ENCODE measurements at places on chromosomes 11 and 22. TPM values are rescaled to one million over a fixed set of nuclear protein-coding genes. Genes with fewer than 3 reads are reported as not detected.

Gene ZNF215
- 0.57 TPM for total RNA-seq

Gene B3GAT1
- 0.24 TPM for total RNA-seq

Gene PACS1
- total RNA-seq, result 82.0 TPM

Gene GPHA2
- total RNA-seq, result not detected

Gene ART1
- not detected for total RNA-seq

Gene RNF141
- total RNA-seq, result 18.7 TPM

Gene PIK3C2A
- total RNA-seq, result 21.2 TPM

Gene RHOD
- total RNA-seq, result 0.87 TPM

Gene GTSE1
- total RNA-seq, result 42.6 TPM

Gene HTR3A
- not detected for total RNA-seq

Gene SLC17A6
- total RNA-seq, result not detected

- H3K4me1 ChIP-seq, result peaks cover 4% of the 10 kb centered on the region
- H3K36me3 ChIP-seq, result no peaks in the 10 kb centered on the region
- no peaks in the 10 kb centered on the region for H3K27me3 ChIP-seq
- no peak overlapping the region for H3K4me3 ChIP-seq
- no peak overlapping the region for H3K27ac ChIP-seq
- DNase-seq, result no peak
Measured at GRCh38 chr11:123111465-123111864, 49.5 kb upstream of the HSPA8 start.

GRCh38 chr11:112163875-112164685 lies at the start of gene IL18:
IL18 (minus strand) TSS chr11:112164094; CDS start chr11:112155053, 9,041 bp downstream.
- no peak within 1 kb of the TSS for H3K4me3 ChIP-seq
- no peaks in the 10 kb centered on the region for H3K4me1 ChIP-seq
- H3K27me3 ChIP-seq, result peaks cover 18% of the 10 kb centered on the region
- no peak within 1 kb of the TSS for H3K27ac ChIP-seq

DNA sequence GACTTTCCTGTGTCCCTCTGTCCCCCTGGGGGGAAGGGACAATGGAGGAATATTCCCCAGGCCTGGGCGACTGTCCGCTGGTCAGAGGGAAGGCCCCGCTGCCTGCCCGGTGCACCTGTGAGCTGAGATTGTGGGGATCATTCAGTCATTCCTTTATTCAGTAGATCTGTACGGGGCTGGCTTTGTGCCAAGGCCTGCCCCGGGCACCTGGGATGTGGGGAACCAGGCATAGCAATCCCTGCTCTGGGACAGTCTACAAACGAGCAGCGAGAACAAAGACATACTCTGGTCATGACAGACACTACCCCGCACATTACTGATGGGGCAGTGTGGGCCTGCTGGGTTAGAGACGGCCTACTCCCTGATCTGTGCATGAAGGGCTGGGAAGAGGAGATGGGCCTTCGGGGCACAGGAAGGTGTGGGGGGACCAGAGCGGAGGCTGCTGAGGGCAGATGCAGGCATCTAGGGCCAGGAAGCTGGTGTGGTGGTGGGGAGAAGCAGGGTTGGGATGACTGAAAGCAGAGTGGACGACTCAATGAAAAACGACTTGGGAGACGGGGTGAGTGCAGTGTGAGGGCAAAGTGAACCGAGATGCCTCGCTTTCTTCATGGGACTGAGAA lies 1.8 kb upstream of the MYO7A start:
- no peak overlapping the region for H3K27ac ChIP-seq
- no peak overlapping the region for H3K4me3 ChIP-seq
- peaks cover 5% of the 10 kb centered on the region for H3K4me1 ChIP-seq
- H3K27me3 ChIP-seq, result peaks cover 2% of the 10 kb centered on the region

DNA sequence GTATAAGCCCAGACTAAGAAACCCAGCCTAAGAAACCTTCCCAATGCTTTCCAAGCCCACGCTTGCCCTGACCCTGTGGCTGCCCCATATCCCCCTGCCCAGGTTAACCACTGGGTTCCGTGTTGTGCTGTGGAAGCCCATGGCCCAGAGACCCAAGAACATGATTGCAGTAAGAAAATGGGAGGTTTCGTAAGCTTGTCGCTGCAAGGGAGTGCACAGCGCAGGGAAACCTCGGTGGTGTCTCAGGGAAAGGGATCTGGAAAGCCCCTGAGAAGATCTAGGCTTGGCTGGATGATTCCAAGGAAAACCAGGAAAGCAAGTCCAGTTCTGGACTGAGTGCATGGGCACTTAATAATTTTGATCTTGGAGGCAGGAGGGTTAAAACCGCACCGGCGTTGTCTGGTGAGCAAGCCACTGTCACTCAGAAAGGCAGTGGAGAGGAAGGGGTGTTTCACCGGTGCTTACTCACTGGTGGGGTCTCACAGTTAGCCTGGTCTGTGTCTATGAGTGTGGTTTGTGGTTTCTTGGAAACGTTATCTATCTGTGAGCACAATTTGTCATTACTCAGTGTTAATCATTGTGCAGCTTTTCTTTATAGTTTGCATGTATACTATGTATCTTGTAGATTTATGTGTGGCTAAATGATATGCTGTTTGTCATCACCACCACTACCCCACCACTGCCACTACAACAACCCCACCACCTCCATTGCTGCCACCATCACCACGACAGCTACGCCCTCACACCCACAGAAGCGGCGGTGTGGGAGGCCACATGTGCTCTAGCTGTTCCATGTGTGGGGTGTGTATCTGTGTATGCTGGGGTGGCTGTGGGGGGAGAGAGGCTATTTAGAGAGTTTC lies 53.3 kb upstream of the PRDM11 start:
- no peak overlapping the region for H3K27ac ChIP-seq
- H3K36me3 ChIP-seq, result no peaks in the 10 kb centered on the region
- H3K4me1 ChIP-seq, result peaks cover 13% of the 10 kb centered on the region
- DNase-seq, result peak; percentile 41

DNA sequence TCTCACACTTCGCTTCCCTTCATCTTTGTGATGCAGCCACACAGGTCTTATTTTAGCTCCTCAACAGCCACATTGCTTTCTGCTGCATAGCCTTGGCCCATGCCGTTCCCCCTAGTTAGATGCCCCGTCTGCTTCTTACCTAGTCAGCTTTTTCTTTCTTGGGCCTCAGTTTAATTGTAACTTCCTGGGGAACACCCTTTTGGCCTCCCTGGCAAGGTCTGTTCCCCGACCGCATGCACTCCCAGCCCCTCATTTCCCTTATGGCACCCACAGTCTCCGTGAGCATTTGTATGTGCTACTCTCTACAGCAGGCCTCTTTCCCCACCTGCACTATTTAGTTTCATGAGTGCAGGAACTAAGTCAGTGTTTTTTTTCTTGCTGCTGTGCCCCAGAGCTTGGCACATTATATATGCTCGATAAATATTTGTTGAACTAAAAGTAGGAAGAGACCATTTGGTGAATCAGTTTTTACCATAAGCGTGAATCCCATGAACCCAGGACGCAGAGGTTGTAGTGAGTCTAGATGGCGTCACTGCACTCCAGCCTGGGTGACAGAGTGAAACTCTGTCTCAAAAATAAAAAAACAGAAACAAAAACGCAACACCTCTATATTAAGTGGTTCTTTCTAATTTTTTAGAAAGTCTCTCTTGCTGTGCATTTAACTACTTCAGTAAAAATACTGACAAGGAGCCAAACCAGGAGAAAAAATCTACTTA lies 38.5 kb downstream of the TNRC6B start:
- no peaks in the 10 kb centered on the region for H3K36me3 ChIP-seq
- H3K4me1 ChIP-seq, result peaks cover 78% of the 10 kb centered on the region
- peak; percentile 51 for DNase-seq
- no peaks in the 10 kb centered on the region for H3K27me3 ChIP-seq
- H3K4me3 ChIP-seq, result peak overlapping the region; percentile 61
- H3K27ac ChIP-seq, result peak overlapping the region; percentile 93

DNA sequence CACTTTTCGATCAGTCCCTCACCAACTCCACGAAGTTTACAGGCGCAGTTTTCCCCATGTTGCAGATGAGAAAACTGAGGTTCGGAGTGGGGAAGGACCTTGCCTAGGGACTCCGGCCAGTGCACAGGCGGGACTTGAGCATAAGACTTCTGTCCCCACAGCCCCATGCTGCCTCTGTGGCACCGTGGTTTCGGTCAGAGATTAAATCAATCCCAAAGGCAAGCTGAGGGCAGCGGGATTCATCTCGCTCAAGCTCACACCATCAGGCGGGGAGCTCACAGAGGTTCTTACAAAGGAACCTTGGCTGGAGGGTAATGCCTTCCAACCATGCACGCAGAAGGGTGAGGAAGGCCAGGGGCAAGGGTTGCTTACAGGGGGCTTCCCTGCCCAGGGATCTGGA lies 115.5 kb downstream of the PHF21B start:
- no peak overlapping the region for H3K27ac ChIP-seq
- no peaks in the 10 kb centered on the region for H3K4me1 ChIP-seq
- peaks cover 2% of the 10 kb centered on the region for H3K27me3 ChIP-seq
- no peaks in the 10 kb centered on the region for H3K36me3 ChIP-seq
- no peak overlapping the region for H3K4me3 ChIP-seq

- peaks cover 33% of the 10 kb centered on the region for H3K4me1 ChIP-seq
- no peak for DNase-seq
- no peaks in the 10 kb centered on the region for H3K36me3 ChIP-seq
- no peak overlapping the region for H3K27ac ChIP-seq
- no peaks in the 10 kb centered on the region for H3K27me3 ChIP-seq
Measured at GRCh38 chr11:35104655-35105054, 34.3 kb upstream of the CD44 start.

DNA sequence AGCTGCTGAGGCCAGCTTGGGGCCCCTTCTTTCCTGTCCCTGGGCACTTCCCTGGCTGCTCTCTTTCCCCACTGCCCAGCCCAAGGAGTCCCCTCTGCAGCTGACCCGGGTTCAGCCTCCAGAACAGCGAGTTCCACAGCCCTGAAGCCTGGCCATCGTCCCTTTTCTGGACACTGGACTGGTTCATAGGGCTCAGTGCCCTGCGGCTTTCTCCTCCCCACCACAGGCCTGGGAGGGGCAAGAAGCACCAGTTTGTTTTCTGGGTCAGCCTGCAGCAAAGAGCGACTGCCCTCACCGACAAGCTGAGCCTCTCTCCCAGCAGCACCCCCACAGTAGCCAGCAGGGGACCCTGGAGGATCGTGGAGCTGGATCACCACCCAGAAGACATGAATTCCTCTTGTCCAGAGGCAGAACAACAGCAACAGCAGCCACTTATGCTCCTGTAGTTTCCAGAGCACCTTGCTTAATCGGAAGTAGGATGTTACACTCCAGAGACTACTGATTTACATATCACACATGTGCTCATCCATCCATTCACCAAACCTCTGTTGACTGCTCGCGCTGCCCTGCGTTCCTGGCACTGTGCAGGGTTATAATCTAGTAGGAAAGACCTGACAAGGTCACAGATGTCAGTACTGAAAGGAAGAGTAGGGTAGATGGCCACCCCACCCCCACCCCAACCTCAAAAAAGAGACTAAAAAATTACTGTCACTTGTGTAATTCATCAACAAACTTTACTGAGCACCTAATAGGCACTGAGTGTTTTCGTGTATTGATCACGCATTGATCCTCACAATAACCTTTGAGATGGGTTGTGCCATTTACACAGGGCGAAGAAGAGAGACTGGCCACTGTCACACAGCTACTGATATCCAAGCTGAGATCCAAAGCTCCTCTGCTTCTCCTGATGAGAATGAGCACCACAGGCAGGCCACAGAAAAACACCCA lies 13.0 kb upstream of the CXCR5 start:
- no peaks in the 10 kb centered on the region for H3K27me3 ChIP-seq
- DNase-seq, result peak; percentile 73
- H3K27ac ChIP-seq, result peak overlapping the region; percentile 99
- H3K4me1 ChIP-seq, result peaks cover 56% of the 10 kb centered on the region
- H3K36me3 ChIP-seq, result no peaks in the 10 kb centered on the region
- peak overlapping the region; percentile 83 for H3K4me3 ChIP-seq

DNA sequence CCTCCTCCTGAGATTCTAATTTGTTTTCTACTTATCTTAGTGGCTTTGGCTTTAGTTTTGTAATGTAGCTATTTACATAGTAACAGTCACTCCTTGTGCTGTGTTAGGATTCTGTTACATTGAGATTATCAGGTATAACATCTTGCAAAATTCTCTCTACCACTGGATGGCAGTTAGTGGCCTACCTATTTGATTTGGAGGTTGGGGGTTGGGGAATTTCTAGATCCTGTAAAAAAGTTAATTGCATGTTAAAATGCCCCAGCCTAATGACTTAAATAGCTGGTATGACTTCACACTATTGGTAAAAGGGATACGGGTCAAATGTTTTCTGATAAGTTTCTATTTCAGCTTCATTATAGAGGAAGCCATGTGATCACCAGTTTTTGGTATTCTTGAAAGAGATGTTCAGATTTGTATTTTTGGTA lies 2.8 kb downstream of the GRK3 start:
- DNase-seq, result no peak
- H3K4me1 ChIP-seq, result peaks cover 26% of the 10 kb centered on the region
- H3K4me3 ChIP-seq, result no peak overlapping the region
- peaks cover 17% of the 10 kb centered on the region for H3K27me3 ChIP-seq

DNA sequence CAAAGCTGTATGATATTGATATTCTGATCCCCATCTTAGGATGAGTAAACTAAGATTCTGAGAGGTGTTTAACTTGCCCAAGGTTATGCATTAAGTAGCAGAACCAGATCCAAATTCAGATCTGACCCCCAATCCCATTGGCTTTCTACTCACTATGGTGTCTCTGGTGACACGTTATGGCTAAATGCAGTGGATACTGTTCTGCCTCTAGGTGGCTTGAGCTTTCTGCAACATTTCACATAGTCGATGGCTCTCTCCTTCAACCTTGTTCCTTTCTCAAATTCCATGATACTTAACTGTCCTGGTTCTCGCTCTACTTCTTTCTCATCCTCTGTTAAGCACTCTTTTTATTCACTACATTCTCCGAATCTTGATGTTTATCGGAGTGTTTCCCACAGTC lies 9.4 kb downstream of the C11orf97 start:
- no peaks in the 10 kb centered on the region for H3K4me1 ChIP-seq
- no peaks in the 10 kb centered on the region for H3K36me3 ChIP-seq
- H3K27me3 ChIP-seq, result peaks cover 10% of the 10 kb centered on the region
- H3K4me3 ChIP-seq, result no peak overlapping the region

DNA sequence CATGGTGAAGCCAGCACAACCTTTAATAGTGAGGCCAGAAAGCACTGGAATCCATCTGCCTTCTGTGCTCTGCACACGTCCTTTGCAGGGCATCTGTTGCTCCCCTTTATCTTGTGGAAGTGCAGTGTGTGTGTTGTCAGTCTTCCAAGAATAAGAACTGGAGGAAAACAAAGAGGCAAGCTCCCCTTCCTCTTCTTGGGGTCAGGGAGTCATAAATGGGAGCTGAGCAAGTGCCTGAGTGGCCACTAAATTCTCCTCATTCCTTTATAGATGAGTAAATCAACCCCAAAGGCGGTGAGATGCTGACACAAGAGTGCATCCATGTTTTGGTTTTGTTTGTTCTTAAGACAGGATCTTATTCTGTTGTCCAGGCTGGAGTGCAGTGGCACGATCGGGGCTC lies 38.3 kb downstream of the WT1 start:
- peaks cover 13% of the 10 kb centered on the region for H3K27me3 ChIP-seq
- H3K4me3 ChIP-seq, result no peak overlapping the region
- H3K27ac ChIP-seq, result no peak overlapping the region
- no peaks in the 10 kb centered on the region for H3K36me3 ChIP-seq
- no peaks in the 10 kb centered on the region for H3K4me1 ChIP-seq
- DNase-seq, result no peak

GRCh38 chr22:38607680-38608079 lies 37.7 kb upstream of the DMC1 start:
- no peaks in the 10 kb centered on the region for H3K36me3 ChIP-seq
- no peak for DNase-seq
- no peaks in the 10 kb centered on the region for H3K4me1 ChIP-seq

All from activated CD4-positive, alpha-beta memory T cell treated with anti-CD3 and anti-CD28 coated beads for 36 hours (primary cell).